ENCODE measurements at places on chromosomes 2 and 18. TPM values are rescaled to one million over a fixed set of nuclear protein-coding genes. Genes with fewer than 3 reads are reported as not detected.
A peak's percentile ranks its signal among the peaks of the same experiment; 100 is the strongest.

REG3A gene
- total RNA-seq = not detected

R3HDM1 gene
- total RNA-seq = 54.8 TPM

CPSF3 gene
- total RNA-seq = 44.6 TPM

ACMSD gene
- total RNA-seq = not detected

UGT1A1 gene
- not detected for total RNA-seq

AQP12B gene
- not detected for total RNA-seq

XDH gene
- total RNA-seq = not detected

KLHL41 gene
- 0.27 TPM for total RNA-seq

TUBA3E gene
- total RNA-seq = not detected

RSAD2 gene
- total RNA-seq = 0.67 TPM

GRCh38 chr2:237326266-237327171 lies 87.4 kb downstream of the COL6A3 start:
- no peaks in the 10 kb centered on the region for H3K36me3 ChIP-seq
- no peak overlapping the region for H3K27ac ChIP-seq
- no peaks in the 10 kb centered on the region for H3K4me1 ChIP-seq
- DNase-seq = no peak
- H3K4me3 ChIP-seq = no peak overlapping the region

DNA sequence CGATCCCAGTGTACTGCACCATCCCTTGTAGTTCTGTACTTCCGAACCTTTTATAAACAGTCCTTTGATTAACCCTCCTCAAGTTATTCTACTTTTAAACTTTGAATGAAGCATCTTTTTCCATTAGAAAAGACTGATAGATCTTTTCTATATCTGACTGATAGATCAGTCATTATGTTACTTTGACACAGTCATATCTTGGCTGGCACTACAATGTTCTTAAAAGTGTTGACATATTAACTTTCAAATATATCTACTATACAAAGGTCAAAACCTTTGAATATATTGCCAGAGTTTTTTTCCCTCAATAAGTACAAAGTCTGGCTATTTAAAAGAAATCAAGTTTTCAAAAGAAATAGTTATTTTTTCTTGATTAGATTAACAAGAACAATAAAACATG lies 35.4 kb upstream of the NABP1 start:
- DNase-seq = no peak
- no peak overlapping the region for H3K4me3 ChIP-seq
- H3K27me3 ChIP-seq = no peaks in the 10 kb centered on the region
- H3K27ac ChIP-seq = no peak overlapping the region

DNA sequence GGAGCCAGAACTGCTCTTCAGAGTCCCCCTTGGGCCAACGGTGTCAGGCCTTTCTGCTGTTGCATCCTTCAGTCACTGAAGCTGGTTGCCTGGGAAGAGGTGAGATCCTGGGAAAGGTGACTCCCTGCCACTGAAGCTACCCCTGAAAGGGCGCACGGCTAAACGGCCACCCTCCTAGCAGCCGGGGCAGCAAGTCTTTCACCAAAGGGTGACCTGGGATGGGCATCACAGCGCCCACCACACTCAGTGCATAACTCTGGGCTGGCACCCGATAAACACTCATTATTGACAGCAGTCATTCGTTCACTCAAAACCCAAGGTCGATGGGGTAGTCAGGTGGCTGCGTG lies 26.5 kb upstream of the FOSL2 start:
- no peaks in the 10 kb centered on the region for H3K36me3 ChIP-seq
- H3K27ac ChIP-seq = no peak overlapping the region
- H3K27me3 ChIP-seq = peaks cover 7% of the 10 kb centered on the region
- no peak for DNase-seq
- no peak overlapping the region for H3K4me3 ChIP-seq
- peaks cover 3% of the 10 kb centered on the region for H3K4me1 ChIP-seq

- DNase-seq = no peak
- no peaks in the 10 kb centered on the region for H3K4me1 ChIP-seq
- H3K27me3 ChIP-seq = peaks cover 4% of the 10 kb centered on the region
- no peak overlapping the region for H3K4me3 ChIP-seq
- no peaks in the 10 kb centered on the region for H3K36me3 ChIP-seq
Measured at GRCh38 chr2:109660046-109660860, 46.1 kb downstream of the SOWAHC start.

- H3K36me3 ChIP-seq = no peaks in the 10 kb centered on the region
- H3K4me3 ChIP-seq = no peak overlapping the region
- peaks cover 6% of the 10 kb centered on the region for H3K27me3 ChIP-seq
- no peak overlapping the region for H3K27ac ChIP-seq
Measured at GRCh38 chr2:110869472-110870446, 137.4 kb downstream of the ACOXL start.

DNA sequence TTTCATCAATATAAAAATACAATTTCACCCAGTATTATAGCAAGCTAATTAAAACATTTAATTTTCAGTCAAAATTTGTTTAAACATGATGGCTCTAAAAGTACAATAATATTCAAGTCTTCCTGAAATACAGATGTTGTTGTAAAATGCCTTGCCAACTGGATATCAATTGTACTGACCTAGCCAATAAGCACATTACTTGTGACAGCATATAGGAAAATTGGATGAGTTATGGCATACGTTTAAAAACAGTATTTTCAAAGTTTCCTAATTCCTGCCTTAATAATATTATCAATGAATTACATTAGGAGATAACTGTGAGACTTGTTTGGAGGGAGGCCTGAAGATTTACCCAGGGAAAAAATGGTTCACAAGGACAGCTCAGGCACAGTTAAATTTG lies 336.9 kb upstream of the CDH20 start:
- no peak for DNase-seq
- no peak overlapping the region for H3K27ac ChIP-seq
- H3K4me3 ChIP-seq = no peak overlapping the region
- H3K27me3 ChIP-seq = no peaks in the 10 kb centered on the region

- H3K4me3 ChIP-seq = no peak overlapping the region
- H3K27ac ChIP-seq = no peak overlapping the region
- no peaks in the 10 kb centered on the region for H3K36me3 ChIP-seq
- no peak for DNase-seq
- no peaks in the 10 kb centered on the region for H3K27me3 ChIP-seq
- H3K4me1 ChIP-seq = no peaks in the 10 kb centered on the region
Measured at GRCh38 chr2:209549589-209549988, 125.7 kb downstream of the MAP2 start.

- no peak overlapping the region for H3K27ac ChIP-seq
- no peak for DNase-seq
- no peak overlapping the region for H3K4me3 ChIP-seq
- H3K4me1 ChIP-seq = no peaks in the 10 kb centered on the region
Measured at GRCh38 chr2:925309-925708, 25.3 kb upstream of the SNTG2 start.

GRCh38 chr2:226548732-226549131 lies 250.9 kb downstream of the IRS1 start:
- no peak overlapping the region for H3K4me3 ChIP-seq
- H3K36me3 ChIP-seq = no peaks in the 10 kb centered on the region
- DNase-seq = no peak

- no peak for DNase-seq
- H3K4me1 ChIP-seq = peaks cover 11% of the 10 kb centered on the region
- H3K27me3 ChIP-seq = no peaks in the 10 kb centered on the region
- H3K27ac ChIP-seq = no peak overlapping the region
- no peak overlapping the region for H3K4me3 ChIP-seq
Measured at GRCh38 chr2:72979896-72980295, 62.6 kb downstream of the EMX1 start.

GRCh38 chr18:58042826-58043490 lies 1.1 kb upstream of the NEDD4L start:
- H3K4me1 ChIP-seq = peaks cover 46% of the 10 kb centered on the region
- H3K27me3 ChIP-seq = no peaks in the 10 kb centered on the region
- peak overlapping the region; percentile 92 for H3K4me3 ChIP-seq
- no peaks in the 10 kb centered on the region for H3K36me3 ChIP-seq
- H3K27ac ChIP-seq = peak overlapping the region; percentile 82
- DNase-seq = no peak

GRCh38 chr2:108998911-108999310 lies 9.9 kb upstream of the EDAR start:
- H3K4me3 ChIP-seq = no peak overlapping the region
- no peaks in the 10 kb centered on the region for H3K4me1 ChIP-seq
- H3K27ac ChIP-seq = no peak overlapping the region
- peaks cover 2% of the 10 kb centered on the region for H3K27me3 ChIP-seq

DNA sequence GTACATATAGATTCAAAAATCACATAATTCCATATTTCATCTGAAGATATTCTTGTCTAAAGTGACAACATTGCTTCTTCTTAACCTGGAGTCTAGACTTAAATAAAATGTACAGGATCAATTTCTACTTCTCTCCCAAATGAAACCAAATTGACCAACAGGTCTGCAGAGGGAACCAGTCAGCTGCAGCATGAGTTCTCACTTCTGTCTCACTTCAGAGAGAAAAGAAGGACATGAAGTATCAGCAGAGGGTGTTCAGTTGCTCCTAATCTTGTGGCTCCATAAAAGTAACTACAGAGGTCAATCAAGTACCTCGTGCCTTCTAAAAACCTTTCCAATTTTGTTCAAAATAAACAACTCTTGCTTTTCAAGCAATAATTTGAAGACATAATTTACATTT lies 47.2 kb upstream of the MAP2 start:
- no peak overlapping the region for H3K27ac ChIP-seq
- no peaks in the 10 kb centered on the region for H3K36me3 ChIP-seq
- H3K27me3 ChIP-seq = peaks cover 24% of the 10 kb centered on the region

- no peaks in the 10 kb centered on the region for H3K4me1 ChIP-seq
- no peaks in the 10 kb centered on the region for H3K36me3 ChIP-seq
- H3K4me3 ChIP-seq = no peak overlapping the region
- DNase-seq = no peak
- no peaks in the 10 kb centered on the region for H3K27me3 ChIP-seq
Measured at GRCh38 chr2:109150559-109150958, 21.6 kb downstream of the SH3RF3 start.

- peaks cover 17% of the 10 kb centered on the region for H3K4me1 ChIP-seq
- no peaks in the 10 kb centered on the region for H3K36me3 ChIP-seq
- H3K27ac ChIP-seq = no peak overlapping the region
- no peak for DNase-seq
- no peaks in the 10 kb centered on the region for H3K27me3 ChIP-seq
Measured at GRCh38 chr18:59061914-59062642, 77.6 kb upstream of the SEC11C start.

GRCh38 chr2:133658020-133658903 lies 90.0 kb upstream of the NCKAP5 start:
- H3K4me3 ChIP-seq = no peak overlapping the region
- no peaks in the 10 kb centered on the region for H3K4me1 ChIP-seq
- no peak overlapping the region for H3K27ac ChIP-seq
- H3K27me3 ChIP-seq = peaks cover 2% of the 10 kb centered on the region
- DNase-seq = no peak

DNA sequence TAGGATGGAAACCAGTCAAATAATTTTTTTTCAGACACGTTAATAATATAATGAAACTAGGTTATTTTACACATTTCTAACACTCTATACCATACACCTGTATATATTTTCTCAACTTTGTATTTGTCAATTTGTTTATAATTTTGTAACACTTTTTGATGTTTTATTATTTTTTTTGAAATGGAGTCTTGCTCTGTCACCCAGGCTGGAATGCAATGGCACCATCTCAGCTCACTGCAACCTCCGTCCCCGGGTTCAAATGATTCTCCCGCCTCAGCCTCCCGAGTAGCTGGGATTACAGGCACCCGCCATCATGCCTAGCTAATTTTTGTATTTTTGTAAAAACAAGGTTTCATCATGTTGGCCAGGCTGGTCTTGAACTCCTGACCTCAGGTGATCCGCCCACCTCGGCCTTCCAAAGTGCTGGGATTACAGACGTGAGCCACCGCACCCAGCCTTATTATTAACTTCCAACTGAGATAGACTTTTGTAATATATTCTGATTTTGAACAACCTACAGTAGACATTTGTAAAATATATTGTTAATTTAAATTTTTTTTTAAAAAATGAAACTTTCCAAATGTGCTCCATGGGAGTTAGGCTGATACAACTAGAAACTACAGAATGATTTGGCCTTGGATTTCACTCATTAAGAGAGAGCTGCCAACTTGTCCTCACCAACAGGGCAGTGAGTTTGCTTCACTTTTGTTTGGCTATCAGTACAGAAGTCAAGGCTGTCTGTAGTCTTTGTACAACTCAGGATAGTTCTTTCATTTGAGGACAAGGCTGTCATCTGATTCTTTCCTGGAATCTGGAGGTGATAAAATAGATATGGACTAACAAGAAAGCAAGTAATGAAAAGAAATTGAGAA lies 33.9 kb upstream of the COBLL1 start:
- H3K27ac ChIP-seq = no peak overlapping the region
- no peak for DNase-seq
- no peak overlapping the region for H3K4me3 ChIP-seq
- no peaks in the 10 kb centered on the region for H3K27me3 ChIP-seq

- DNase-seq = no peak
- H3K4me3 ChIP-seq = peak overlapping the region; percentile 53
- peaks cover 39% of the 10 kb centered on the region for H3K4me1 ChIP-seq
- no peaks in the 10 kb centered on the region for H3K27me3 ChIP-seq
Measured at GRCh38 chr2:213104092-213104902, 47.1 kb downstream of the IKZF2 start.

DNA sequence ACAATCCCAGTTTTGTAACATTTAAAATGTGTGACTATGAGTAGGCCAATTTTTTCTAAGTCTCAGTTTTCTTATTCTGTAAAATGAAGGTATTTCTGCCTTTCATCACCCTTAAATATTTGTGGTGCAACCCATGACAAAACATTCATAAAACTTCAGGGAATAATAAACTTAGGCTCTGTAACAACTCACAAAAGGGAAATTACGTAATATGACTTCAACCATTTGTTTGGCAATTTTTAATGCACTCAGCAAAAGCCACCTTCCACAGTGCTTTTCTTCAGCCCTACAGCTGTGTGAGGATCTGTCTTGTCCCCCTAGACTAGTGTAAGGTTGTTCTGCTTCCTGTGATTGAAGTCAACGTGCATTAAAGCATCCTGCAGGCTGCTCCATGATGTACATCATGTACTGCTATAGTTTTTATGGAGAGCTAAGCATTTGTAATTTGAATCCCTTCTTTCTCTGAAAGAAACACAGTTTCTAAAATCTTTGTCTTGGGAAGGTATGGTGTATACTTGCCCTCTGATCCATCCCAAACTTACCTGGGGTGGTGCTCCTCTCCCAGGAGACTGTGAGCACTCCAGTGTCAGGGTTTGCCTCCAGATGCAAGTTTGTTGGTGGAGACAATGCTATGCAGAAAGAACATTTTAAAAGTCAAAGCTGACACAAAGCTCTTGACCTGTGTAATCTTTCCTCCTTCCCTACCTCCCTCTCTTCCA lies 39.1 kb downstream of the FN1 start:
- no peak overlapping the region for H3K27ac ChIP-seq
- no peak for DNase-seq
- H3K36me3 ChIP-seq = no peaks in the 10 kb centered on the region

DNA sequence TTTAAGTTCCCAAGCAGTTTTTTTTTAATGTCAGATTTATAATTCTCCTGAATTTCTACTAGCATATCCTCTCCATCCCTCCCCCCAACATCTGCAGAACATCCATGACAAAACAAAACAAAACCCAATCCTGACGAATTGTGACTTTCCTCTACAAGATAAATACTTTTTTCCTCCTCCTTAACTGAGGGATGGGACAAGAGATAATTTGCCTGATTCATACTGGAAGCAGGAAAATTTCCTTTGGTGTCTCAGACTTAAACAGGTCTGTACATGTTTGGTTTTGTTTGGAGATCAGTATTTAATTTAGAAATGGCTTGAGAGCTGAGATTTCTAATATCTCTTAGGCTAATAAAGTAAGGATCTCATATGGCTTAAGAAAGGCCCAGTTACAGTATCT lies 2.2 kb downstream of the CAVIN2 start:
- no peaks in the 10 kb centered on the region for H3K36me3 ChIP-seq
- H3K27me3 ChIP-seq = peaks cover 6% of the 10 kb centered on the region
- H3K4me1 ChIP-seq = no peaks in the 10 kb centered on the region
- no peak for DNase-seq

Data from activated B cell treated with CpG ODN at 0.5 μM for 24 hours (primary cell).